ENCODE measurements at places on chromosomes 3 and 15. TPM values are rescaled to one million over a fixed set of nuclear protein-coding genes. Genes with fewer than 3 reads are reported as not detected.

Gene CTDSPL
- 42.4 TPM for total RNA-seq

Gene UCN2
- total RNA-seq = 10.1 TPM

DNA sequence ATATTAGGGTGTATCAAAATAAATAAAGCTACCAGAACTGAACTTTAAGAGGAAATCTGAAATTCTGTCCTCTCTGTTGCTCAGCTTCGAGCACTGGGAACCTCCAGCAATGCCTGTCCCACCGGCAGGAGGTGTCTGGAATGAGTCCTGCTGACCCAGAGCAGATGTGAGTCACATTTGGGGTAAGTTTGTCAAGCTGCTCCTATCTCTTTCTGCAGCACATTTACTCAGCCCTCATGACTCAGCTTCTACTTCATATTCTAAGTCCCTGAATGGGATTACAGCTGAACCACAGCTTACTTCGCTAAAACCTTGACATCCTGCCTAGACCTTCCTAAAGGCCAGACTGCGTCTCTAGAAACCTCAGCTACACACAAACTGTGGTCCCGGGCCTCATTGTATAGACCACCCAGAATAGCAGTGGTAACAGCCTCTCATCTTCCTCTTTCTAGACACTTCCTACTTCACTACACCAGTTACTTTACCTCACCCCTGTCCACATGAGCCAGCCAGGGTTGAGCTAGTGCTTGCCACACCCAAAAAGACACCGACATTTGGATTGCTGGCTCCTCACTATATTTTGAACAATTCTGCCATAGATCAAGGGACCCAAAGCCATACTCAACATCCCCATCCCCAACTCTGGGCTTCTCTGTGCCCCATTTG lies 109.6 kb upstream of the TMCO5A start:
- DNase-seq = peak; percentile 80
- H3K27ac ChIP-seq = peak overlapping the region; percentile 26
- no peaks in the 10 kb centered on the region for H3K36me3 ChIP-seq
- H3K27me3 ChIP-seq = no peaks in the 10 kb centered on the region
- H3K4me1 ChIP-seq = peaks cover 8% of the 10 kb centered on the region
- no peak overlapping the region for H3K4me3 ChIP-seq

GRCh38 chr3:159950156-159950898 lies 38.3 kb upstream of the IL12A start:
- H3K27ac ChIP-seq = no peak overlapping the region
- H3K4me1 ChIP-seq = peaks cover 5% of the 10 kb centered on the region
- no peak for DNase-seq
- H3K27me3 ChIP-seq = no peaks in the 10 kb centered on the region
- H3K4me3 ChIP-seq = no peak overlapping the region

GRCh38 chr15:48800811-48801455 lies 9.9 kb downstream of the CEP152 start:
- H3K4me3 ChIP-seq = no peak overlapping the region
- H3K36me3 ChIP-seq = peaks cover 20% of the 10 kb centered on the region
- no peak overlapping the region for H3K27ac ChIP-seq
- H3K27me3 ChIP-seq = no peaks in the 10 kb centered on the region

DNA sequence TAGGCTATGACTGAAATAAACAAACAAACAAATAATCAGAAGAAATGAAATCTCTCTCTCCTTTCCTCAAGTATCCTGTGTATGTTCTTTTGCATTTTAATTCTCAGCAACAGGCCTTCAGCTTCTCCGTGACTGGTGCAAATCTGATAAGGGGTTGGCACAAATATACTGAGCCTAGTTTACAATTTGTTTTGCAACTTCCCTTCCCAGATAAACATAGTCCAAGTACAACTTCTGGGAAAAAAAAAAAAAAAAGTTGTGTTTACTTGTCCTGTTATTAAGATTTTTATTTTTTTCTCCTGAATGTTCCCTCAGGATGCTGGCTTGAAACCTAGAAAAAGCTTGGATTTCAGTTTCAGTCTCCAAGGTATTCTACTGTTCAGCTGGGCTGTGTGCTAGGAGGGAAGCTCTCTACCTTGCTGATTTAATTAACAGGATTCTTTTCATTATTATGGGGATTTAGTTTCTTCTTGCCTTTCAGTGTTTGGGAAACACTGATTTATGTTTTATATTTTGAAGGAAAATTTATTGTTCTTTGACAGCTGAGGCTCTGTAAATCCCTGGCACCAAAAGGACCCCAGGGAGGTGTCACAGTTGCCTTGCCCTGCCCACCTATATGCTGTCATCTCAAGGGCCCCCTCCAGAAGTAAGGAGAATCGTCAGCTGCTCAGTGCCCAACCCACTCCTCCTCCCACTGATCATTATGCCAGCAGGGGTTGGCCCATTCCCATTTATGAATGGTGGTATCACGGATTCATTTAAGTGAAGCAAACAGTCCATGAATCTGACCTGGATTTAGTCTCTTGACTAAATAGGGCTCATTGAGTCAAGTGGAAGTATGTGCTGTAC lies 185.2 kb downstream of the MEIS2 start:
- H3K27me3 ChIP-seq = no peaks in the 10 kb centered on the region
- no peak overlapping the region for H3K27ac ChIP-seq
- no peak for DNase-seq

DNA sequence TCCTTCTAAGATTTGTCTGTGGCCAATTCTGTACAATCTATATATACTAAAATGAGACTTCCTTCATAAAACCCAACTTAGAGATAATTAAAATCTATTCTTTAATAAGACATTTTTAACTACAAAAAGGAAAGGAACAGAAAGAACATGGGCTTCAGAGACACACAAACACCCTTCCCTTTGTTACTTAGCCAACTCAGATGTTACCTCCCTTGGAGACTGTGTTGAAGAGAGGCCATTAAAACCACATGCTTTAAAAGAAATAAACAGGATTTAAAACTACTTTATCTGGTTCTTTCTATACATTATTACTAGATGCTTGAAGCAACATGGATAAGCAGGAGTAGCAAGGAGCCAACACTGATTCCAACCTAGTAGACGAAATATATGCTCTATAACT lies 42.0 kb downstream of the LRRFIP2 start:
- no peak overlapping the region for H3K4me3 ChIP-seq
- H3K27me3 ChIP-seq = no peaks in the 10 kb centered on the region
- DNase-seq = no peak

GRCh38 chr3:67791620-67792019 lies 137.2 kb upstream of the SUCLG2 start:
- no peak for DNase-seq
- no peak overlapping the region for H3K27ac ChIP-seq
- no peaks in the 10 kb centered on the region for H3K36me3 ChIP-seq
- H3K27me3 ChIP-seq = no peaks in the 10 kb centered on the region
- no peaks in the 10 kb centered on the region for H3K4me1 ChIP-seq

DNA sequence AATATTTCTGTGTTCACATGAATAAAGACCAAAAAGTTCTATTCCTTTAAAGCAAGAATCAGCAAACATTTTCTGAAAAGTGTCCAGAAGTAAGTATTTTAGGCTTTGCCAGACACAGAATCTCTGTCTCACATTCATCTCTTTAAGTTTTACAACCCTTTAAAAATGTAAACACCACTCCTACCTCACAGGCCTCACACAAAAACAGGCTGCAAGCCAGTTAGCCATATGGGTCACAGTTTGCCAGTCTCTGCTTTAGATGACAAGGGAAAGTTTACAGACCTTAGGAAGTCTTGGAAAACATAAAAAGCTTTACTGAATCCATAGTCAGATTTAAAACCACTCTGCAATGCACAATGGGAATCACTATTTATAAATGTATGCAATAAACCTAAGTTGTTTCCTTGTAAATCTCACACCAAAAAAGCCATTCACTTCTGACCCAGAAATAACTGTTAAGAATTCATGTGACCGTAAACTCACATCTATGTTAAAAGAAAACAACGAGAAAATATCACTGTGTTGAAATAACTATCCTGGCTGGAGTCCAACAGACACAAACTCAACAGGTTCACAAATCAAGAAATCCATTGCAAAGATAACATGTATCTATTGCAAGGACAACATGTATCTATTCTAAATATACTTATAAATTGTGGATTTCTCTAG lies 308.2 kb downstream of the ULK4 start:
- H3K36me3 ChIP-seq = no peaks in the 10 kb centered on the region
- peak overlapping the region; percentile 23 for H3K27ac ChIP-seq
- H3K4me3 ChIP-seq = no peak overlapping the region

DNA sequence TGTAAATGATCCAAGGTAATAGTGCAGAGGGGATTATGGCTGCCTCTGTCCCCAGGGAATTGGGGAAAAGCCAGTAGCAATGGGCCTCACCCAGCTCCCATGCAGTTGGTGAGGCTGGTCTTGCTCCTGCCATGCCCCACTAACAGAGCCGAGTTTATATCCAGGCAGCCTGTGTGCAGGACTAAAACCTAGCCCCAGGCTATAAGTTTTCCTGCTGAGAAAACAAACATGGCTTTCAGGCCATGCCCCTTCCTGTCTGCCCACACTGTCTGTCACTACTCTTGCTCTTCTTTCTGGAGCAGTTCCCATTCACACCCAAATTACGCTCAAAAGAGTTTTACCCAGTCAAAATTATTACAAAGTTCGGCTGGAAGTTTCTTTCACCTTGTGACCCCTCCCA lies 73.5 kb upstream of the SPATA16 start:
- H3K27me3 ChIP-seq = no peaks in the 10 kb centered on the region
- H3K4me1 ChIP-seq = no peaks in the 10 kb centered on the region
- H3K4me3 ChIP-seq = no peak overlapping the region
- no peak overlapping the region for H3K27ac ChIP-seq

DNA sequence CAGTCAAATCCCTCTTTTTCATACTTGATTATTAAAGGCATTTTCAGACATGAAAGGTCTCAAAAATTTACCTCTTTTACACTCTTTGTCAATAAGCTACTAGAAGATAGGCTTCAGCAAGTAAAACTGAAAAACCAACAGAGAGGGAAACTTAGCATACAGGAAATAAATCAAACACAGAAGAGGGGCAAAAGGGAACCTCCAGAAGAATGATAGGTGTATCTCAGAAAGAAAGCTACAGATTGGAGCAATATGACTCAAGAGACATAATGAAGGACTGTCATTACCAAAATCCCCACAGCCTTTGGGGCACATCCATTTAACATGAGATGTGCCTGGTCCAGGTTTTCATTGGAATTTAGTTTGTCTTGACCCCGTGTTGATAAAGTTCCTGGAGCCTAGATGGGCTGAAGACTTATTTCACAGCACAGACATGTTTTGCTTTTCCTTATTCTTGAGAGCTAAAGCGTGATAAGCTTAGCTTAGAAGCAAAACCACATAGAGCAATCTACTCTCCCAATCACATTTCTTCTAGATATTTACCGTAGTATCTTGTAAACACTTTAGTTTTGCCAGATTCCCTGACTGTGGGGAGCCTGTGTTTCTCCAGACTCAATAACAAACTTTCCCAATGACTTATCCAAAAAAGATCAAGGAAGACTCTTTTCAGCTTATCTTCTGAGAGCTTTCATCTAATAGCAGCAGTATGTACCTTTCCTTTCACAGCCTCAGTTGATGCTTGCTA lies 11.7 kb downstream of the LRRFIP2 start:
- peak overlapping the region; percentile 66 for H3K27ac ChIP-seq
- DNase-seq = no peak
- H3K4me1 ChIP-seq = peaks cover 20% of the 10 kb centered on the region

DNA sequence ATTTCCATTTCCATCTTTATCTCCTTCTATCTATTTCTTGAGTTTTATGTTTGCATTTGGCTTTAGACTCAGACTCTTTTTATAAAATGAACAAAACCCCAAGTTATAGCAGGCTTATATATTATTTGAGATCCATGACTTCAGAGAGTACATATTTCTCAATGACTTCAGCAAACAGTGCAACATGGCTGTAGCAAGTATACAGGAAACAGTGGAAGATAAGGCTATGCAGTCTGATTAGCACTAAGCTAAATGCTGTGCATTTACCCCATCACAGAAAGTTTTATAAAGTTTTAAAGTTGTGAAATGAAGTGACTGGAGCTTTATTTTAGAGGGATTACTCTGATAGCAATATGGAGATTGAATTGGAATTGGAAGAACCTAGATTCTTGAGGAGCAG lies 463.5 kb upstream of the TGFBR2 start:
- no peak overlapping the region for H3K4me3 ChIP-seq
- H3K36me3 ChIP-seq = no peaks in the 10 kb centered on the region

- no peaks in the 10 kb centered on the region for H3K36me3 ChIP-seq
- no peak overlapping the region for H3K4me3 ChIP-seq
- H3K4me1 ChIP-seq = no peaks in the 10 kb centered on the region
- H3K27me3 ChIP-seq = no peaks in the 10 kb centered on the region
Measured at GRCh38 chr3:171755015-171755589, 55.2 kb downstream of the PLD1 start.

DNA sequence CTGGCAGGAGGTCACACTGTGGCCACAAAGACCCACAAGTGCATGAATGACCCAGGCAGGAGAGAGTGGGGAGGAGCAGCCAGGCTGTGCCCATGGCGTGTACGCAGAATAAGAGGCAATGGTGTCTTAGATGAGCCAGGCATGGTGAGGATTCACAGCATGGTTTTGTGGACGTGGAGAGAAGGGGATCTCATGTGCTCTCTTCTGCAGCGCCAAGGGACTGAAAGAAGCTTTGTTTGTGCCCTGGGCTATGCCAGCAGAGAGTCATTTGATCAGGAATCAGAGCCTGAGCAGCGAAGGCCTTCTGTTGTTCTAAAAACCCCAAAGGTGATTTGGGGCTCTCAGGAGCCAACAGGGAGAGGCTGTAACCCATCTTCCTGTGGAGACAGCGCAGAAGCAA lies 18.7 kb upstream of the RPP14 start:
- H3K27ac ChIP-seq = no peak overlapping the region
- no peaks in the 10 kb centered on the region for H3K36me3 ChIP-seq
- H3K4me1 ChIP-seq = no peaks in the 10 kb centered on the region
- no peak for DNase-seq
- no peaks in the 10 kb centered on the region for H3K27me3 ChIP-seq

- no peaks in the 10 kb centered on the region for H3K4me1 ChIP-seq
- H3K4me3 ChIP-seq = no peak overlapping the region
- DNase-seq = no peak
Measured at GRCh38 chr3:24640330-24640877, 145.8 kb upstream of the THRB start.

DNA sequence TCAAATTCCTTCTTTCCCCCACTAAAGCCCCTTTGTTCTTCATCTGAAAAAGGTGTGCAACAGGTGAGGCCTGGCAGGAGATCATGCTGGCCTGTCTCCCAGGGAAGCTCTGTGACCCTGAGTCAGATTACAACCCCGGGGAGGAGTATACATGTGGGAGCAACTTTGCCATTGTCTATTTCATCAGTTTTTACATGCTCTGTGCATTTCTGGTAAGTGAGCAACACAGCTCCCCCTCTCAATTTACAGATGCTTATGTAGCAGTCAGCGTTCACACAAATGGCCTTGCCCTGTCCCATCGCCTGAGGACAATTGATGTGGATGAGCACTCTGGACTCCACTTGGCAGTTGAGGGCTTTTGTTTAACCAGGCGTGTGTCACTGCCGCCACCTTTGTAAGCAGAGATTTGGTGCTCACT lies 70.4 kb downstream of the CHDH start:
- H3K36me3 ChIP-seq = no peaks in the 10 kb centered on the region
- H3K4me3 ChIP-seq = no peak overlapping the region
- H3K27me3 ChIP-seq = no peaks in the 10 kb centered on the region
- no peak overlapping the region for H3K27ac ChIP-seq
- no peak for DNase-seq

Data from SJSA1 (cell line).